H1 (cell line): ENCODE measurements at places on chromosomes 2 and 18.

DNA sequence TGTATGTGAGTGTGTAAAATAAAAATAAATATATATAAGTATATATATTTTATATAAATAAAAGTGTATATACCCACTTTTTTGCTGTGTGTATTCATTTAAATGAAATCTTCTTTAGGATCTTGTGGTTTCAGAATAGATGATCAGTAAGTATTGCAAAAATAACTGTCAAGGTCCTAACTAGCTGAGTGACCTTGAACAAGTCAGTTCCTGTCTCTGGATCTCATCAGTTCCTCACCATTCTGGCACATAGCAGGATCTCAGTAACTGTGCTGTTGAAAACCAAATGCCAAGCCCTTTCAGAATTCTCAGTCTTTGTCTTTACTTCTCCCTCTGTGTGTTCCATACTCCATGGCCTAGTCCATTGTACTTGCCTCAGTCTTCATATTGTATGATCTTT is 115.3 kb upstream of the CXCR4 start:
- no peaks in the 10 kb centered on the region for H3K27me3 ChIP-seq
- no peak overlapping the region for H3K4me3 ChIP-seq
- H3K4me1 ChIP-seq = no peaks in the 10 kb centered on the region
- no peak overlapping the region for H3K27ac ChIP-seq
- DNase-seq = no peak

- H3K4me1 ChIP-seq = peaks cover 6% of the 10 kb centered on the region
- no peaks in the 10 kb centered on the region for H3K27me3 ChIP-seq
- DNase-seq = no peak
- H3K4me3 ChIP-seq = peak overlapping the region; percentile 31
- H3K36me3 ChIP-seq = no peaks in the 10 kb centered on the region
- H3K27ac ChIP-seq = 0 out of 2 replicates have a peak overlapping the region, but pooled peaks have one; percentile 29
Observed at GRCh38 chr18:55489034-55489986, 98.7 kb downstream of the TCF4 start.

GRCh38 chr2:9261231-9261883 is 54.7 kb downstream of the ASAP2 start:
- H3K4me3 ChIP-seq = no peak overlapping the region
- H3K4me1 ChIP-seq = peaks cover 2% of the 10 kb centered on the region
- H3K27ac ChIP-seq = no peak overlapping the region

DNA sequence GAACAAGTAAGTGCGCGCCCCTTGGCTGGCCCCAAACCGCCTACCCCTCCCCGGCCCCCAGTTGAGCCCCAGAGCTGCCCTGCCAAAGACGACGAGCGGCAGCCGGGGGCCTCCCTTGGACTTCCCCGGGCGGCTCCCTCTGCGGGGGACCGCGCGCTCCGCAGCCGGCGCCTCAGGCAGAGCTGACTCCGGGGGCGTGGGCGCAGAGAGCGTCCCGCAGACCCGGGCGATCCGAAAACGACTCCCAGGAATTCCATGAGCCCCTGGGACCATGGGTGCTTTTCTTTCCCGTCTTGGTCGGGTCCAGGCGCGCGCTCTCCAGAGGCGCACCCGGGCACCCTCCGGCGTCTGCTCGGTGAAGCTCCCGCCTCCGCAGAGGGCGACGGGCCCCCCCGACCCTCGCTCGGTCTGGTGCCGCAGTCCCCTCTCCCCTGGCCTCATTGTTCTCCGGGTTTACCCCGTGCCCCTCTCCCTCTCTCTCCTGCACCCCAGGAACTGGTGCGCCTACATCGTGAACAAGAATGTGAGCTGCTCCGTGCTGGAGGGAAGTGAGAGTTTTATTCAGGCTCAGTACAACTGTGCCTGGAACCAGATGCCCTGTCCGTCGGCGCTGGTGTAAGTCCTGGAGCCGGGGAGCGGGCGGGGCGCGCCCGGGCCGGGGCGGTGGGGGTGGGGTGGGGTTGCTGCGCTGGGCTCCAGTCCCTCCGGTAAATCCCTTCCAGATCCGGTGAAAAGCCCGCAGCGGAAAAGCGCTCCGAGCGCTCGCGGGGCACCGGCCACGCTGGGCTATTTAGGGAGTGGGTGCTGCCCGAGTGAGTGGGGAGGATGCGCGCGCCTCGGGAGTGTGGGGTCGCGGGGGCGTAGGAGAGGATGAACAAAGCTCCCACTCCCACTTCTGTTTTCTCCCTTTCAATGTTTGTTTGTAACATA is 776 bp downstream of the EMILIN2 start:
- no peaks in the 10 kb centered on the region for H3K36me3 ChIP-seq
- H3K27ac ChIP-seq = no peak overlapping the region
- peak overlapping the region; percentile 82 for H3K4me3 ChIP-seq
- peaks cover 10% of the 10 kb centered on the region for H3K4me1 ChIP-seq
- DNase-seq = peak; percentile 71

DNA sequence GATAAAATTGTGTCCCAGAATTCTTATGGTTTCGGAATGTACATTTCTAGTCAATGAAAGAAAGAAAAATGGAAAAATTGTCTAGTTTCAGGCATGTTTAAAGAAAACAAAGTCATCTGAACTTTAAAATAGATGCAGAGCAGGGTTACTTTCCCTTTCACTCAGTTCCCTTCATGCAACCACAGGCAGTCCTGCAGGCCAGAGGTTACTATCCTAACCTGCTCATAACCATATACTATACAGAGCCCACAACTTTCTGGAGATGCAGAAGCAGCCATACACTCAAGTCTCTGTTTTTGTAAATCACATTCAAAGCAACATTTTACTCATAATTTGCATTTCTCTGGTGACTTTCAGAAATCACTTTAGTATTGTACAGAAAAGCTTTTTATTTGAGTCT is 690.3 kb downstream of the MBD2 start:
- H3K27ac ChIP-seq = no peak overlapping the region
- H3K36me3 ChIP-seq = no peaks in the 10 kb centered on the region
- no peak for DNase-seq
- no peaks in the 10 kb centered on the region for H3K4me1 ChIP-seq
- H3K4me3 ChIP-seq = no peak overlapping the region

DNA sequence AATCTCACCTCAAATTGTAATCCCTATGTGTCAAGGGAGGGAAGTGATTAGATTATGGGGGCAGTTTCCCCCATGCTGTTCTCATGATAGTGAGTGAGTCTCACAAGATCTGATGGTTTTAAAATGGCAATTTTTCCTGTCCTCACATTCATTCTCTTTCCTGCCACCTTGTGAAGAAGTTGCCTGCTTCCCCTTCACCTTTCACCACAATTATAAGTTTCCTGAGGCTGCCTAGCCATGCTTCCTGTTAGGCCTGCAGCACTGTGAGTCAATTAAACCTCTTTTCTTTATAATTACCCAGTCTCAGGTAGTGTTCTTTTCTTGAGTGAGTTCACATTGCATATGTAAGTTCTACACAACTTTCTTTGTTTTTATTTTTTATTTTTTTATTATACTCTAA is 271.5 kb downstream of the EXOC6B start:
- DNase-seq = no peak
- no peak overlapping the region for H3K4me3 ChIP-seq

DNA sequence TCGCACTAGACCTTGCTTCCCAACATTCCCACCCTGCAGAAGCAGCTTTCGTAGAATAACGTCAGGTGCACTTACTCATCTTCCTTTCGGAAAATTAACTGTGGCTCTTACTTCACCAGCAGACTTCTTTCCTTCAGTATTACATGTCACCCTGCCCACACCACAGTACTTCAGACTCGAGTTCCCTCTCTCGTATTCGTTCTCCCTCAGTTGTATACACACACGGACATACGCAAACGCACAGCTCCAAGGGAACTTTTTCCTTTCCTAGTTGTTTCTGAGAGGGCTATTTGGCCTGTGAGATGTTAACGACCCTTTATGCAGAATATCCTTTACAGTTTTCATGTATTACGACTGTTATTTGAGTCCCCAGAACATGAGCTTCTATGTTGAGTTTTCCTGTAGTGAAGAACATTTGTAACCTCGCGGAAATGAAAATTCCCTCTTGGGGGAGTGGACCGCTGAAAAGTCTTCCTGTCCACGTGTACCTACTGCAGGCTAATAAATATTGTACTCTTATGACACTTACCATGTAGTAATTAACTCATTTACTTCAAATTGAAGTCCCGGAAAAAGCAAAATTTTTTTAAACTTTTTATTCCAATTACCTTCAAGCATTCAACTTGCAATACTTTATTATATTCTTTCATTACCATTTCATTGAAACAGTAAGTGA is 908 bp downstream of the ERLEC1 start:
- no peaks in the 10 kb centered on the region for H3K36me3 ChIP-seq
- DNase-seq = no peak
- H3K27ac ChIP-seq = no peak overlapping the region; the same call in 1 of the 2 replicates
- H3K27me3 ChIP-seq = no peaks in the 10 kb centered on the region
- H3K4me1 ChIP-seq = peaks cover 2% of the 10 kb centered on the region

DNA sequence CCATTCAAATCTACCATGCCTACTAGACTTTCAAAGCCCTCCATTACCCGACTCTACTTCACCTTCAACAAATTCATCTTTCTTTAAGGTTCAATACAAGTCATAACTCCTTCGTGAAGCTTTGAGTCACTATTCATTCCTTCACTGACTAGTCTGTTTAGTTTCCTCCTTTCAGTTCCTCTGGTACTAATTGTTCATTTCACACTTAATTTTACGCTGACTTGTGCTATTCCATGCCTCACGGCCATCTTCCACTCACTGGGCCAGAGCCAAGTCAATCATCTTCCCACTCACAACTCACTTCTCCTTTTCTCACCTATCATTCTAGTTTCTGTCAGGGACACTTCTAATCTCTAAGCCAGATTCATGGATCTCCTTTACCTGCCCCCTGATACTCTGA is 136.2 kb downstream of the MTX2 start:
- H3K27me3 ChIP-seq = no peaks in the 10 kb centered on the region
- no peaks in the 10 kb centered on the region for H3K4me1 ChIP-seq

GRCh38 chr2:193627927-193628272 is 1433.2 kb upstream of the TMEFF2 start:
- H3K4me1 ChIP-seq = no peaks in the 10 kb centered on the region
- no peaks in the 10 kb centered on the region for H3K36me3 ChIP-seq
- DNase-seq = no peak
- H3K4me3 ChIP-seq = no peak overlapping the region
- no peak overlapping the region for H3K27ac ChIP-seq
- H3K27me3 ChIP-seq = no peaks in the 10 kb centered on the region

GRCh38 chr2:105652014-105652796 is 92.5 kb upstream of the NCK2 start:
- H3K27me3 ChIP-seq = no peaks in the 10 kb centered on the region
- H3K4me3 ChIP-seq = no peak overlapping the region
- DNase-seq = no peak
- H3K36me3 ChIP-seq = no peaks in the 10 kb centered on the region

DNA sequence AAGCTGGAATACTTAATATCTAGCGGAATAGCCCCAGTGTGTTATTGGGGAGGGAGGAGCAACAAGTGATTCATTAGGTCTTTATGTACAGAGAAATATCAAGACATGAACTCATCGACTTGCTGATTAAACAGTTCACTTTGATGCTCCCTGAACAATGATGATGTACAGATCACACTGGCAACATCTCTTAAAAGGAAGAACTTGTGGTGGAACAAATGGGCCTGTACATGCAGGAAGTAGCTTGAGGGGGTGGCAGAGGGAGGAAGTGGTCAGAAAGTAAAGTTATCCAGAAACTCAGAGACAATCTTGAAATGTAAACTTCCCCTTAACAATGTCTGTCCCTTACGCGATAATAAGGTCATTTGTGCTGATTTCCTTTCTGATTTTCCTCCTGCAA is 90.5 kb downstream of the NXPH2 start:
- H3K27me3 ChIP-seq = no peaks in the 10 kb centered on the region
- H3K27ac ChIP-seq = no peak overlapping the region
- no peak for DNase-seq

GRCh38 chr2:174350018-174350417 is 15.3 kb downstream of the SP9 start:
- DNase-seq = no peak
- no peaks in the 10 kb centered on the region for H3K4me1 ChIP-seq
- H3K4me3 ChIP-seq = no peak overlapping the region
- no peak overlapping the region for H3K27ac ChIP-seq

- no peak overlapping the region for H3K27ac ChIP-seq
- no peak for DNase-seq
- H3K4me3 ChIP-seq = no peak overlapping the region
- H3K4me1 ChIP-seq = peaks cover 39% of the 10 kb centered on the region
- H3K36me3 ChIP-seq = no peaks in the 10 kb centered on the region
Observed at GRCh38 chr2:134206031-134206430, 47.8 kb upstream of the MGAT5 start.

- H3K4me1 ChIP-seq = no peaks in the 10 kb centered on the region
- no peaks in the 10 kb centered on the region for H3K36me3 ChIP-seq
- no peaks in the 10 kb centered on the region for H3K27me3 ChIP-seq
- no peak for DNase-seq
- H3K4me3 ChIP-seq = no peak overlapping the region
Observed at GRCh38 chr2:33086400-33087015, 139.8 kb downstream of the LTBP1 start.

GRCh38 chr2:8316356-8316755 is 365.5 kb upstream of the ID2 start:
- DNase-seq = no peak
- H3K36me3 ChIP-seq = no peaks in the 10 kb centered on the region
- no peaks in the 10 kb centered on the region for H3K4me1 ChIP-seq
- H3K4me3 ChIP-seq = no peak overlapping the region
- H3K27ac ChIP-seq = no peak overlapping the region

- no peaks in the 10 kb centered on the region for H3K27me3 ChIP-seq
- H3K27ac ChIP-seq = no peak overlapping the region
- no peak for DNase-seq
- H3K4me1 ChIP-seq = no peaks in the 10 kb centered on the region
Observed at GRCh38 chr2:132804051-132804450, 134.0 kb upstream of the LYPD1 start.

DNA sequence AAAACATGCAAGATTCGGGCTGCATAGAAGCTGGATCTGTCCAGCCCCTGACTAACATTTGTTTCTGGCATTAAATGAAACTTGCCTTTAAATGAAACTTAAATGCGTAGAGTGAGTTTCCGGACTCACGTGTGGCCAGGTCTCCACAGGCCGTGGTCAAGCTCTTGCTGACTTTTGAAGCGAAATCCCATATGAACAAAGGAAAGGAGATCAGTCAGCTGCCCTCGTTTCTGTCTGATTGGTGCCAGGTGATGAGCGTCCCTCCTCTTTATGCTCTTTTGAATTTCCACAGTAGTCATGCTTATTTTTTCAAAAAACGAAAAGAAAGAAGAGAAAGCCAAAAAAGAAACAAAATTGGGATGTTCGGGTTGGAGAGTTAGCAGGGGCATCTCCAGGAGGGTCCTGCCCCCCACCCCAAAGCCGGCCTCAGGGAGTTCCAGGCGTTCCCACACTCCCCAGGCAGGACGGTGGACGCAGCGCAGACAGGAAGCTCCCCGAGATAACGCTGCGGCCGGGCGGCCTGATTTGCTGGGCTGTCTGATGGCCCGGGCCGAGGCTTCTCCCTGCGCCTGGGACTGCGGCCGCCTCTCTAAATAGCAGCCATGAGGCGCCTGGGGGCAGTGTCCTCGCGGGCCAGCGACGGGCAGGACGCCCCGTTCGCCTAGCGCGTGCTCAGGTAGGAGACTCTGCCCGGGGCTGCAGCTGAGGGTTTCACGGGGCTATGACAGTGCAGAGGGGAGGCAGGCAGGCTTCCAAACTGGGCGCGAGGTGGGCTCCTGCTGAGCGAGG is at the start of gene COLEC11:
Gene COLEC11, plus strand, starts transcription at position 620 of the 789 bp plus-strand sequence. CDS start 9,229 bp downstream, outside the sequence.
- H3K36me3 ChIP-seq = no peaks in the 10 kb centered on the region
- H3K27me3 ChIP-seq = no peaks in the 10 kb centered on the region
- H3K4me1 ChIP-seq = no peaks in the 10 kb centered on the region
- no peak within 1 kb of the TSS for H3K27ac ChIP-seq

- peaks cover 7% of the 10 kb centered on the region for H3K27me3 ChIP-seq
- no peak overlapping the region for H3K27ac ChIP-seq
Observed at GRCh38 chr2:120428748-120429147, 82.8 kb downstream of the INHBB start.
